ENCODE measurements at places on chromosomes 11 and 22.

DNA sequence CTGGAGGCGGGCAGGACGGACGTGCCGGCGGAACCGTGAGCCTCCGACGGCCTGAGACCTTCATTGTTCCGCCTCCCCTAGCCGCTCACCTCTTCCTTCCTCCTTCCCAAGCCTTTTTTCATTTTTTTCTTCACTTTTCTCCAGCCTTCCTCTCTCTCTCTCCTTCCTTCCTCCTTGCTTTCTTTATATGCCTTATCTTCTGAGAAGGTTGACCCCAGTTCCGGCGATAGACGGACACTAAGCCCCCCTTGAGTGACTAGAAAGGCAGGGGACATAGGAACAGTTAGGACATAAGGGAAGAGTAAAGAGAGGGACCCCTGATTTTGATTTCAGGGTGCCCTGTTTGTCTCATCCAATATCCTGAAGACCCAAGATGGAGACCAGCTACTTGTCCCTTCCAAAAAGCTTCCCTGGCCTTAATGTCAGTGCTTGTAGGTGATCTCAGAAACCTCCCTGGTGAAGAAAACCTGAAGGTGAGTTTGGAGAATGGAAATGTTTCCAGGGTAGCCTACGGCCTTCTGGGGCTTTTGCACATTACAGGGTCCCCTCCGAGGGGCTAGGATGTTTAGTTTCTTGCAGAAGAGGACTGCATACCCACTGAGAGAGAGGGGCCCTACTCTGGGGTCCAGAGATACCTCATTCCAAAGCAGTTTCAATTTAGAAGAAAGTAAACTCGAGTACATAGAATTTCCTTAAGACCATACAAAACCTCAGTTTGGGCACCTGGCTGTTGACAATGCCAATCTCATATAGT, 3.5 kb downstream of the ADM start:
- no peak for ATAC-seq

DNA sequence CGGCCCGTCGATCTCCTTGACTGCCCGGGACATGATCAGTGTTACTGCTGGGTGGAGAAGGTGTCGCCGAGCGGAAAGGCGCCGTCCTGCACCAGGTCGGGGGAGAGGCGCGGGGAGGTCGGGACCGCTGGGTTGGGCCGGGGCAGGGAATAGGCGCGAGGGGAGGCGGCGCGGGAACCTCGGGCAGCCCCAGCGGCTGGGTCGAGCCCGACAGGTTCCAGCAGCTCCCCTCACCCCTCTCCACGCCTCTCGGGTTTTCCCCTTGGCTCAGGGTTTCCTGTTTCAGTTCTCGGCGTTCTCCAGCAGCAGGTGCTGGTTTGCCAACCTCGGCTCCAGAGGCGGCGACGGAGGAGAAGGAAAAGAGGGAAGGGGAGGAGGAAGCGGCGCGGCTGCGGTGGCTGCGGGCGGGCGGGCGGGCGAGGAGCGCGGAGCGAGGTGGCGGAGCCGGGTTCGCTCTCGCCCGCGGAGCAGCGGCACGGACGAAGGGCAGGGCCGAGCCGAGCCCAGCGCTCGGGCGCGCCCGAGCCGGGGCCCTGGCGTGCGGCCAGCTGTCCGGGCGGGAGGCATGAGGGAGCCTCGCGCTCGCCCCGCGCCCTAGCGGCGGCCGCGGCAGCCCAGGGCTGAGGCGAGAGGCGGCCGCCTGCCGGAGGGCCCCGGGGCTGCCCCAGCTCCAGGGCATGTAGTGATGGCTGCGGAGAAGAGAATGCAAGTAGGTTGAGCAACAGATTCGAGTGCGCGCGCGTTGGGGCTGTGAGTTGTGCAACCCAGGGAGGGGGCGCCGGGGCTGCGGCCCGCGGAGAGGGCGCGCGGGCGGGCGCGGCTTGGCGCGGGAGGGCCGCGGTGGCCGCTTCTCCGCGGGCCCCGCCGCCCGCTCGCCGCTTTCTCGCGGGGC, at the start of gene ZC3H12C:
Gene ZC3H12C (plus strand): TSS at position 878 of the 892 bp plus-strand sequence. CDS start 20 bp downstream, outside the sequence.
- ATAC-seq, result peak; percentile 85

GRCh38 chr11:122701143-122701542, 45.6 kb downstream of the UBASH3B start:
- ATAC-seq, result no peak

DNA sequence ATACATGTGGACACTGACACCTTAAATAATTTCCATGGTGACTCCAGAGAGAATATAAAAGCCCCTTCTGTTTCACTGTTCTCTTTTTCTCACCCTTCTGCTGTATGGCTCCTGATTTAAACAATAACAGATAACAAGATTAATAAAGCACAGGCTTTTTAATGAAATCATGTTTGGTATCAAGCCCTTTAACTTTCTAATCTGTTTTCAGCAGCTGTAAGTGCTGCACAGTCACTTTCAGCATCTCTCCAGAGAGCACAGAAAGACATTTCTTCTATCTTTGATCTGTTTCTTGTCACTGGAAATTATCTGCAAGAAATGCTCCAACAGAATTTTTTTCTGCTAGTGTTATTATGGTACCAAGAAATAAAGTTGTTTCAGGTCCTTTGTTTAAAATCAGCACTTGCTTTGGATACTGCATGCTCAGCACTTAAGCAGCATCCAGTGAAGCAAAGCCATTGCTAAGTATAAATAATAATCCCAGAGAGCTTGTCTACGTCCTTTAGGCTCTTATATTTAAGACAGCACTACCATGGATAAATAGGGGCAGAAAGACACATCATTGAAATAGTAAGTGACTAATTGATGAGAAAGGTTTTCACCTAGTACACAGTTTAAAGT, 134.2 kb upstream of the CARD18 start:
- ATAC-seq, result no peak

DNA sequence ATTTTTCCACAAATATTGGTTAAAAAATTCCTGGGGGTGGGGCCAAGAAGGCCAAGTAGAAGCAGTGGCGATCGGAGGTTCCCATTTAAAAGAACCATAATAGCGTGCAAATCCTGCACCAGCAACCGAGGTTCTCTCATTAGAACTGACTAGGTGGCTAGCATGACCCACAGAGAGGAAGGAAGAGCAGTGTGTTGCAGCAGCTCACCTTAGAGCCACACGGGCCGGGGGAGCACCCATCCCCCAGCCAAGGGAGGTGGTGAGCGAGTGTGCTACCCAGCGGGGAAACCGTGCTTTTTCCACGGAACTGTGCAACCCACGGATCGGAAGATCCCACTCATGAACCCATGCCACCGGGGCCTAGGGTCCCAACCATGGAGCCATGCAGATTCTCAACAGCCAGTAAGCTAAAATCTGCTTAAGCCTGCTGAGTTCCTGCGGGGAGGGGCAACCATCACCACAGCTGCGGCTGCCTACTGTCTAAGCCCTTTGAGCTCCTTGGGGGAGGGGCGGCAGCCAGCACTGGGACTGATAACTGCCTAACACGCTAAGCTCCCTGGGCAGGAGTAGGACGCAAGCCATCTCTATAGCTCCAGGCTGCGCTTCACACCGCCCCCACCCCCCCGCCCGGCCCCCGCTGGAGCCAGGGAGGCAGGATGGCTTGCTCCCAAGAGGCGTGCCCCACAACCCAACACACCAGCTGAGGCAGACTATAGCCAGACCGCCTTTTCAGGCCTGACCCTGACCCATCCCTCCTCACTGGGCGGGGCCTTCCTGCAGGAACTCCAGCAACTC, 21.0 kb upstream of the HTATIP2 start:
- ATAC-seq, result no peak

GRCh38 chr11:77198440-77198849, 70.4 kb downstream of the MYO7A start:
- ATAC-seq, result peak; percentile 40

DNA sequence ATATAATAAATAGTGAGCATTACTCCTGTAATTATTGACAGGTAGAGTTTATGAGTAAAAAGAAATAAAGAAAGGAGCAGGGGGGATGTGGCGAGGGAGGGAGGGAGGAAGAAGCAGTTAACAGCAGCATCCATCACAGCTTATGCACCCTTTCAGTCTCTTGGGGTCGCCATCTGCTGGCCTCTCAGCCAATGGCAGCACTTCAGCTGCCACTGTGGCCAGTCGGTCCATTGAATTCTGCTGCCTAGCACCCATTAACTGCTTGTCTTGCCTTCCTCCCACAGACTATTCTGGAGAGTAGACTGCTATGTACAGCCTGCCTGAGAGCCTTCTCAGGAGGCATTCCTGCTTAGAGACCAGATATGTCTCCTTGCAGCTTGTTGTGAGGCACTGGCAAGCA, 388.3 kb downstream of the TENM4 start:
- ATAC-seq, result peak; percentile 66

GRCh38 chr11:19697721-19698121, 14.9 kb upstream of the NAV2 start:
- ATAC-seq, result peak; percentile 87

DNA sequence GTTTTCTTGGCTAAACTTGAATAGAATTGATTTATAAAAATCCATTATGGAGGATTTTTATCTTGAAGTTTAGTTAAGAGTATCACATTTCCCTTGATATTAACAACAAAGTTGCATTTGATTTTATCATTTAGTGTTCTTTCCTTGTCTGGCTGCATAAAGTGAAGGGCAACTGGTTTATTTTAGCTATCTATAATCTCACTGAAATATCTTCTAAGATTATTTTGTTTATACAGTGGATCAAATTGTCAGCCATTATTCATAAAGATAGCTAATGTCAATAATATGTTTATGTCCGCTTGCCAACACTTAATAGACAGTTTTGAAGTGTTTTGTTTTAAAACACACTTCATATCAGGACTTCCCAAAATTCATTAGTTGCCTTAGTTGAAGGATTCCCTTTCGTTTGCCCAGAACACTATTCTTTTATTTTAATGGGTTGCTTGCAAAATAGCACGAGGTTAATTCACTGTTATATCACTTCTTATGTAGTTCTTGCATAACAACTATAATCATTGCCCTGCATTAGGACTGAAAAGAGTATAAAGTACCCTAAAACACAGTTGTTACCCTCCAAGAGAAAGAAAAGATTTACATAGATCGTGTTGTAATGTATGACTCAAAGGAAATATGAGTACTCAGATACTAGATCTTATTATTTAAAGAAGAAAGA, 73.0 kb downstream of the MSANTD4 start:
- ATAC-seq, result no peak

DNA sequence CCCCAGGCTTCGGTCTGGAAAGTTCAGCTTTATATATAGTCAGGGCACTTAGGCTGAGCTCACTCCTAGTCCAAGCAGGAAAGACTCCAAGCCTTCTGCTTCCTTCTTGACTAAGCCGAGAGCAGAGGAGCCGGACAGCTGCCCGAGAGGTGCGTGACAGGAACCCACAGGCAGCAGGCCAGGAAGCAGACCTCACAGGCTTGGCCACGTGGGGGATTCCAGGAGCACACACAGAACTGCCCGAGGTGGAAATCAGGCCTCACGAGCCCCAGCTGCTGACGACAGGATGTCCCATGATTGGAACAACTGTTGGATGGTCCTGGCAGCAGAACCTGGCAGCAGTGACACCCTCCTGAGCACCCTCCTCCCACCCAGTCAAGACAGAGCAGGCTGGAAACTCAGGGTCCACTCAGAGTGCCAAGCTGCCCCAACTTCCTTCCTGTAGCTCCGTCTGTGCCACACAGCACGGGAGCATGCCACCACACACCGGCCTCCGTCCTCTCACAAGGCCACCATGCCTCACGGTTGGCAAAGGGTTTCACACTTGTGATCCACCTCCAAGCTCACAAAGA, 5.4 kb downstream of the PLA2G6 start:
- ATAC-seq, result no peak

- ATAC-seq, result no peak
These were observed 14.8 kb upstream of the MFNG start for GRCh38 chr22:37500745-37501609.

- peak; percentile 47 for ATAC-seq
These were observed 66.1 kb downstream of the RBMXL2 start for GRCh38 chr11:7154881-7155361.

- ATAC-seq, result no peak
These were observed 58.1 kb downstream of the TSPAN18 start for GRCh38 chr11:44784851-44785250.

DNA sequence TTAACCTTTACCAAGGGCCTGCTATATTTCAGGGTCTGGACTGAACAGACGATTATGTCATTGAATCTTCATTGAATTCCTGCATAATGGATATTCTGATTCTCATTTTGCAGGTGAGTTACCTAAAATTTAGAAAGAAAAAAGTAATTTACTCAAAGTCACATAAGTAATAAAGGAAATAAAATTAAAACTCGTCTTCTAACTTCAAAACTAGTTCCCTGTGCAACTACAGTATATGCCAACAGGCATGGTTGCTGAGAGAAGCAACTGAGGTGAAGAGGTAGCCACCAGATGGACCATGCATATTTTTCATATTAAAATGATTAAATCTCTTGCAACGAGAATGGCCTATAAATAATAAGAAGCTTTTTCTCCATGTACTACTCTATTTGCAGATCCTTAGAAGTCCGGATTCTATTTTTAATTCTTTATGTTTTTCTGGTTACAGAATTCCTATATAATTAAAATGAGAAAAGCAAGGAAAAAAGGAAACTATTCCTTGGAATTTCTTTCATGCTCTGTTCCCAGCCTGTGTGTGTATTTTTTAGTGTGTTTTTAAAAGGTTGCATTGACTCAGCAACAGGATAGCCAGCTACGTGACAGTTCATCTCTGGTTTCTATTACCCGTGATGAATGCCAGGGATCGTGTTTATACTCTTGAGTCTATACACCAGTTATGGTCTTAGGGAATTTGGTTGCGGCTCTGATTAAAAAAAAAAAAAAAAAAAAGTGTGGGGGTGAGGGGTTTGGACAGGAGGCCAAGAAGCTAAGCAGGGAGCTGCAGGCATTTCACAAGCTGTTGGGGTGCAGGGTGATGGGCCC, 186.8 kb downstream of the ETS1 start:
- ATAC-seq, result peak; percentile 92

- peak; percentile 8 for ATAC-seq
These were observed 12.6 kb downstream of the TCIRG1 start for GRCh38 chr11:68051191-68052136.

- no peak for ATAC-seq
These were observed 94.0 kb upstream of the OR4B1 start for GRCh38 chr11:48122656-48123055.

DNA sequence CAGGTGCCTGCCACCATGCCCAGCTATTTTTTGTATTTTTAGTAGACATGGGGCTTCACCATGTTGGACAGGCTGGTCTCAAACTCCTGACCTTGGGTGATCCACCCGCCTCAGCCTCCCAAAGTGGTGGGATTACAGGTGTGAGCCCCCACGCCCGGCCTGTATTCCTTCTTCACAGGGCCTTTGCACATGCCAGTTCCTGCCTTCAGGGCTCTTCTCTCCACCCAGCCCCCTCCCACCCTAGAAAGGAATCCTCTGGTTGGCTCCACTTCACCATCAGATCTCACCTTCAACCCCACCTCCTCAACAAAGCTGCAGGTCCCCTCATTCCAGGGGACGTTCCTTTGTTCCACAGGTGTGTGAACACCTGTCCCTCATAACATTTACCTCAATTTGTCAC, 2.0 kb downstream of the POLR3H start:
- ATAC-seq, result no peak

DNA sequence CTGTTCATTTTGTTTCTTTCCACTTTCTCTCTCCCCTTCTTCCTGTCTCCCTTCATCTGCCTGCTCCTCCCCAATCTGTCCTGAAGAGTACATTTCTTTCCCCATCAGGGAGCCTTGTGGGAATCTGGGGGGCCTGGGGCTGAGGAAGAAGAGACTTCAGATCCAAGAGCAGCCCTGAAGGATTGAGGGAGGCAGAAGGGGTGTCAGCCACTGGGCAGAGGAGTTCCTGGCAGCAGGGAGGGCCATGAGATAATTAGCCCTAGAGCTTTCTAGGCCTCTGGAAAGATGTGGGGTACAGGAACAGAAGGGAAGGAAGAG, 24.4 kb upstream of the OAF start:
- no peak for ATAC-seq

Data from SK-N-SH treated with all-trans-retinoic acid at 6 μM for 48 hours (cell line).